Left lobe of liver (tissue), 2 donors: ENCODE measurements at places on chromosomes 3 and 15.

GRCh38 chr15:77495838-77496596, 75.3 kb downstream of the HMG20A start:
- no peak for DNase-seq

GRCh38 chr3:9250236-9250635, 790 bp upstream of the SRGAP3 start:
- DNase-seq, result no peak

DNA sequence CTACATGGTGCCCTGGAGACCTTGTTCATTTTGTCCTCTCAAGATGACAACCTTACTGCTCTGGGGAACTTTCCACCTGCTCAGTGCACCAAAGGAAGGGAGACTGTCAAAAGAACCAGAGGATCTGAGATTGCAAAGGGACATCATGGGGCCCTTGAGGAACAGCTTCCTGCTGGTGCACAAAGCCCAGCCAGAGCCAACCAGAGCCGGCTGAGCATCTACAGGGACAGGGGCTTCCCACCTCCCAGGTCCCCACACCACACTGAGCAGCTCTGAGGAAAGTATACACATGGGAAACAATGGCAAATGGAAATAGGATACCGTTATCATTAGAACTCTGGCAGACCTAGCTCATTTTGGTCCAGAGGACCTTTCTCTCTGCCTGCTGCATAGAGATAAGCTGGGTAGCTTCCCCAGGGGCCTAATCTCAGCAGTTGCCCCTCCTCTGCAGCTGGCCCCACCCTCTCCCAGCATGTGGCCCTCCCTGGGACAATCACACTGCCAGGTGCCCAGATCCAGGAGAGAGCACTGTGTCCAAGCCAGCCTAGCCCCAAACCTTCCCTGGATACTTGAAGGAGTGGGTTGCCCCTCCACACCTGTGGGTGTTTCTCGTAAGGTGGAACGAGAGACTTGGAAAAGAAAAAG, 123.4 kb upstream of the PRR20G start:
- no peak for DNase-seq

DNA sequence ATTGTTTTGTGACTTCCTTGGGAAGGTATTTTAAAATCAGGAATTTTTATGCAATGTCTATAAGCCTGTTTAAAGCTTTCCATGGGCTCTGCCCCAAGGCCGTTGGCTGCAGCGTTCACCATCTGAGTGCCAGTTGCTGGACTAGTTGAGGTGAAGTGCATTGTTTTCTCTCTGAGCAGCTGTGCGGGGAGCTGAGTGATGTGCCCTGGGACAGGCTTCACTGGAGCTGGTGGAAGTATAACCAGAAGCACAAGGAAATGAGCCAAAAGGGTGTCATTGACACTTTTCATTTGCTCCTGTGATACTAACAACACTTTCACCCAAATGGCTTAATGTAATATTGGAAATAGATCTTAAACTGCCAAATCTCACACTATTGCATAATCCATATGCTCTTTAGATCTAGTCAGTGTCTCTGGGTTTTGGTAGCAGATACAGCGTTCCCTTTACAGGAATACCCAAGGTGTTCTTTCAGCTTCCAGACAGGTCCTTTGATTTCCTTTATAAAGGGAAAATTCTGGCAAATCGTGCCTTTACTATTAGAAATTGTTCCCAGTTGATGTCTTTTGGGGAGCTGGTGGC, 29.2 kb downstream of the APH1B start:
- DNase-seq, result peak; percentile 54

DNA sequence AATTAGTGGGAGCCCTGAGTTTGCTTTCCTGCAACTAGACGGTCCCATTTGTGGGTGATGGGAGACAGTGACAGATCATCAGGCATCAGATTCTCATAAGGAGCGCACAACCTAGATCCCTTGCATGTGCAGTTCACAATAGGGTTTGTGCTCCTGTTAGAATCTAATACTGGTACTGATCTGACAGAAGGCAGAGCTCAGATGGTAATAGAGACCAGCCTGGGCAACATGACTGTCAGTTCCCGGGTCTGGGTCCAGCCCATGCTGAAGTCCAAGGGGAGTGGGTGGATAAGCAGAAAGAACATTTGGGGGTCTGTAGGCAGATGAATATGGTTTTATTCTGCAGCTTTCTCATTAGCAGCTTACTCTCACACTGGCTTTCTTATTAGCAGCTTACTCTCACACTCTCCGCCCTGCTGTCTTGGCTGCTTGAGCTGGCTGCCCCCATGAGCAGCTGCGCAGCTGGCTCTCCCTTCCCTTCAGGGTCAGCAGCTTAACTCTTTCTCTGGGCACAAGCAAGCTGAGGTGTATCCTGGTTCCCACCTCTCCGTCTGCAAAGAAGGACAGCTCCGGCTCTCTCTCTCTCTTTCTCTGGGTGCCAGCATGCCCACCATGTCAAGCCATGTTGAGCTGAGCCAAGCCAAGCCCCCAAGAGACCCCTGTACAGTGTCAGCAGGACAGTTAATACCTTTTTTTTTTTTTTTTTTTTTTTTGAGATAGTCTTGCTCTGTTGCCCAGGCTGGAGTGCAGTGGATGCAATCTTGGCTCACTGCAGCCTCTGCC, 46.5 kb downstream of the KLHDC8B start:
- DNase-seq, result no peak

- DNase-seq, result no peak
These were observed 1.8 kb downstream of the MKRN2 start for GRCh38 chr3:12558706-12559105.

GRCh38 chr3:50226888-50227389, 9.1 kb upstream of the GNAI2 start:
- peak; percentile 64 for DNase-seq

- DNase-seq, result no peak
These were observed 180.4 kb upstream of the COL8A1 start for GRCh38 chr3:99458013-99458412.

DNA sequence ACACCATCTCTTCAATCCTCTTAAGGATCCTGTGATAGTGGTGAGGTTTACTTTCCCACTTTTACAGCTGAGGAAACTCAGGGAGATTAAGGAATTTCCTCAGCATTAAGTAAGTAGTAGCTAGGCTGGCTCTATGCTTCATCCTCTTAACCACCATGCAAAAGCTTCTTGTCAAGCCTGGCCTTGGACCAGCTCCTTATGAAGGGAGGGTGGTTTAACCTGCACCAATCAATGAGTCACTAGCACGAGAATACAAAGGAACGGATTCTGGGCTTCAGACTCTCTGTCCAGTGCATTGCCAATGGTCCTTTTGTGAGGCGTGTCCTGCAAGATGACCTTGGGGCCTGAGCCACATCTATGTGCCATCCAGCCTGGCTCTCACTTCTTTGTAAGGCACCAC, 202.0 kb upstream of the CFAP20DC start:
- DNase-seq, result no peak

DNA sequence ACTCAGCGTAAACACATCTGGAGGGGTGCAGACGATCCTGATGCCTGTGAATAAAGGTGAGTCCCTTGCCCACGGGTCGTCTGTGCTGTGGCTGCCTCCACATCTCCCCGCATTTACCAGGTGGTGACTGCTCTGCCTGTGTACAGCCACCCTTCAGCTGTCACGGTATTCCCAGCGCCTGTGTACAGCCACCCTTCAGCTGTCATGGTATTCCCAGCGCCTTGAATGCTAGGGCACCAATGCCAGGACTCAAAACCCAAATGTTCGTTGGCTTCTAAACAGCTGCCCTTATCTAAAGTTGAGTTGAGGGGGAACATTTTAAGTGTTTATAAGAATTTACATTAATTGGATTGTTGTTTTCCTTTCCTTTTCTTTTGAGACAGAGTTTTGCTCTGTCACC, 27.4 kb downstream of the MAP6D1 start:
- DNase-seq, result no peak

DNA sequence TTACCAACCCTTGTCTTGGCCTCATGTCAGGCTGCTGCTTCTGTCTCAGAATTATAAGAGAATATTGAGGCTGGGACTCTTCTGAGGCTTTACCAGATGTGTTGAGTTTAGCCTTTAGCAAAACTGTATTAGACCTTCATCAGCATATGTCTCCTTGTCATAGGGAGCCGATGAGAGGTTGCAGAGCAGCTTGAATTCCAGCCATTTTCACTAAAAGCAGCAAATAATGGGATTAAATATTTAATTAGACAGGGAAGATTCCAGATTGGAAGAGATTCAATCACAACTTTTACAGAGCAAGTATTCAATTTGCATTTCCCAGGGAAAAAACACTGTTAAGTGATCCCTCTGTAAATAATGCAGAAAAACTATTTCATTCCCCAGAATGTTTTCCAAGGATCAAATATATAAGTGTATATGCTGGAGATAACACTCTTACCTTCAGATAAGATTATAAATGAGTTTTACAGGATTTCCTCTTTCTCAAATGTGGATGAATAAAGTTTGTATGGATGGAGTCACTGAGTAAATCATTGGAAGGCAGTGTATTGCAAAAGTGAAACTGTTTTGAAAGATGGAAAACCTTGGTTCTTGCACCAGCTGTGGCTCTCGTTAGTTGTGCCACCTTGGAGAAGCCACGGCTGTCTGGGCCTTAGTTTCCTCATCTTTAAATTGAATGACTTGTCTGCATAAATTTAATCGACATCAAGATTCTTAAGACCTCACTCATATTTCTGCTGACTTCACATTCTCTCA, 466.4 kb upstream of the SGO1 start:
- DNase-seq, result no peak

GRCh38 chr3:138642226-138642926, 33.8 kb downstream of the FAIM start:
- no peak for DNase-seq

DNA sequence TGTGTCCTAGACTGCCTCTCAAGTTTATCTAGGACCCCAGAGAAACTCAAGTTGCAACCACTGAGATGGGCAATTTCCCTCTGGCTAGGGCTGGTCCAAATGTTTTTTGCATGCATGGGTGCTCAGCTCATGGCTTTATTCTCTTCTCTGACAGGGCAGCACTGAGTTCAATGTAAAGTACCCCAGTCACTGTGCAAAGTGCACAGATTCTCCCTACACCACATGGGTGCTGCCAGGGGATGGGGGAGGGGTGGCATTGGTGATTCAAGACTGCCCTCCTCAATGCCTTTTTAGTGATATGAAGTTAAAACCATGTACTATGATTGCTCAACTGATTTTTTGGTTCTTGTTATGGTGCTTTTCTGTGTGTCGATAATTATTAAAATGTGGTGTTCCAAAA, 14.8 kb upstream of the RAD51 start:
- no peak for DNase-seq

DNA sequence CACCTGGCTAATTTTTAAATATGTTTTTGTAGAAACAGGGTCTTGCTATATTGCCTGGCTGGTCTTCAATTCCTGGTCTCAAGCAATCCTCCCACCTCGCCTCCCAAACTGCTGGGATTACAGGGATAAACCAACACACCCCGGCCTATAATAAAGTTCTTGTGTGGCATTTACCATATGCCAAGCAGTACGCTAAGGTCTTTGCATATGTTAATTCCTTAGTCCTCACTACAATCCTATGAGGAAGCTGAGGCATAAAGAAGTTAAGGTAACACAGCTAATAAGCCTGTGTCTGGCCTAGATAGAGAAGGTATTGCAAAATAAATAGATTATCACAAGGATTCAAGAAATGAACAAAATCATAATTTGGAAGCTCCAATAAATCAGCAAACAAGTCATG, 17.6 kb upstream of the SLC4A7 start:
- no peak for DNase-seq

DNA sequence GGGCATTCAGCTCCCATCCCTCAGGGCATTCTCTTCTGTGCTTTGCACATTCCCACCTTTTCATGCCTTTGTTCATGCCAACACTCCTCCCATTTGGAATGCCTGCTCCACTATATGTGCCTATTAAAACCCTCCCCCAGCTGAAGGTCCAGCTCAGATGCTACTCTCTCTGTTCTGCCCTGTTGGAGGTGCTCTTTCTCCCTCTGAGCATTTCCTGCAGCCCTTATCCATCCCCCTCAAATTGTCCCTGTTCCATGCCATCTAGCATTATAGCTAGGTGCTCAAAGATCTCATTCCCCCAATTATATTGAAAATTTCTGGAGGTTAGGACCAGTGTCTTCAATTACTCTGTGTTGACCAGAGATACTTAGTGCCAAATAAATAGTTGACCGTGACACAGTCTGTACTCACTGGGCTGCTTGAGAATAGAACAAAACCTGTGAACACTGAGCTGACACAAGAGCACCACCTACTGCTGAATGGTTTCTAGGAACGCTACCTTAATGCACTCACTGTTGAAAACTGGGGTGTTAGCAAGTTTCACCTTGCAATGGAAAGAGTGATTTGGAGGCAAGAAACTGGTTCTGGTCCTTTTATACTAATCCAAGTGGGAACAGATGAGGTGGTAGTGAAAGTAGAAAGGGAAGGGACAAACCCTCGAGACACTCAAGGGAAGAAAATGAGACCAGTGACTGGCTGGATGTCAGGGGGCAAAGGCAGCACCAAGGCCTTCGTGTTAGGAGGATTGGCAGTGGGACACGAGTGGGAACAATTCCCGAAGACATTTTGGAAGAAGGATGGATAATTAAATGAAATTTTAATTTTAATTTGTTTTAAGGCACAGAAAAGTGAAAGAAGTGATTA, 289.8 kb upstream of the ROPN1 start:
- DNase-seq, result no peak

- no peak for DNase-seq
These were observed 54.2 kb downstream of the MAP4 start for GRCh38 chr3:47961815-47962606.

- no peak for DNase-seq
These were observed 155.7 kb downstream of the EEFSEC start for GRCh38 chr3:128309026-128309425.

DNA sequence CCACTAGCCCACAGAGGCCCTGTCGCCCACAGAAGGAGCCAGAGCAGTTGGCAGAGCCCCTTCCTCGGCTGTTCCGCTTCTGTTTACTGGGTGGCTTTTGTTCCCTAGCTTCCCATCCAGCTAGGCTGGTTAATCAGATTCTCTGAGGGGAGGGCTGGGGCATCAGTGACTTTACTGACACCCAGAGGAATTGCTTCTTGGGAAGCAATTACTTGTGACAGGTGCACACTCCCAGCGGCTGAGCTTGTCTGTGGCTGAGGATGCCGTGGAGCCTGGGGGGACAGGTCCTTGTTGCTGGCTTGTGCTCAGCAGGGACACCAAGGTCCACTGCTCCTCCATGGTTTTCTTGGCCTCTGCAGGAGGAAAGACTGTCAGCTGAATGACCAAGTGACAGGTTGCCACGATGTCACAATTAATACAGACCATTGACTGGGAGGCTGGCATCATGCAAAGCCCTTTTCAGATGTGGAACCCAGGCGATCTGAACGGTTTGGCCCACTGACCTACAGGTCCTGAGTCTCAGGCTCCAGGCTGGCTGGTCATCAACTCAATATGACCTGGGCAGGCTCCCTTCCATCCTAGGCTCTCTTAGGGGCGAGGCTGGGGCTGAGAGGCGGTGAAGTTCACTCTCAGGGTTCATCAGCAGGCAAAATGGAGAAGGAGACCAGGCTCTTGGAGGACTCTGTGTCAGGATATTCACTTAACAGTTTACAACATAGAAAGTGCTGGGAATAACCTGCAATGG, 31.8 kb upstream of the SFMBT1 start:
- DNase-seq, result peak; percentile 29

DNA sequence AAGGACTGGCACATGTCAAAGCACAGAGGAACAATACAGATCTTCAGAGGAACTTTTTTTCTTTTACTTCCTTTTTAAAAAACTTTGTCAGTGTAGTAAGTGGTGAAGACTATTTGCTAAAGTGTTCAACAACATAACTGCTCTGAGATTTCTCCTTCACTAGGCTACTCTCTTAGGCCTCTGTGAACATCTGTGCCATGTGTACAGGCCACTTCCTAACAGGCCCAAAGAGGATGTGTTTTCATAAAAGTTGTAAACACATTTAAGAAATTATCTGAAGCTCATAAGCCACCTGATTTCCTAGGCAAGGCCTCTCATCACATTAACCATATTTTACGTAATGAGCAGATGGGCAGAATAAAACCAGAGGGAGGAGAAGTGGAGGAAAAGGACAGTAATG, 235.4 kb downstream of the FHIT start:
- no peak for DNase-seq
